RPMI7951 (cell line): ENCODE measurements at places on chromosomes 2 and 18. TPM values are rescaled to one million over a fixed set of nuclear protein-coding genes. Genes with fewer than 3 reads are reported as not detected.

The UGT1A6 gene
- total RNA-seq, result not detected in 2 replicates

The MALL gene
- 3.8 and 4.2 TPM in 2 replicates for total RNA-seq

The ZSWIM2 gene
- not detected in 2 replicates for total RNA-seq

The RGPD3 gene
- total RNA-seq, result 0.12 and 0.20 TPM in 2 replicates

The MARCHF4 gene
- 0.29 and 0.48 TPM in 2 replicates for total RNA-seq

The SLC4A3 gene
- 2.8 and 3.0 TPM in 2 replicates for total RNA-seq

The IMMT gene
- total RNA-seq, result 80.7 and 97.8 TPM in 2 replicates

The ALLC gene
- not detected in 2 replicates for total RNA-seq

The ADI1 gene
- total RNA-seq, result 91.8 and 102 TPM in 2 replicates

The WNT6 gene
- 3.4 and 4.2 TPM in 2 replicates for total RNA-seq

The NEURL3 gene
- 0.48 TPM in 1 of 2 replicates, not detected in the other for total RNA-seq

The NT5DC4 gene
- total RNA-seq, result not detected in 2 replicates

The ARHGAP25 gene
- total RNA-seq, result 0.12 TPM in 1 of 2 replicates, not detected in the other

The RAB17 gene
- total RNA-seq, result 3.6 and 4.5 TPM in 2 replicates

The PLA2R1 gene
- 6.9 and 7.6 TPM in 2 replicates for total RNA-seq

The INO80D gene
- total RNA-seq, result 5.0 and 5.3 TPM in 2 replicates

The ANKRD30B gene
- 0.59 and 1.1 TPM in 2 replicates for total RNA-seq

The SPATA3 gene
- not detected in 2 replicates for total RNA-seq

The TPGS2 gene
- 207 and 216 TPM in 2 replicates for total RNA-seq

The PHOSPHO2 gene
- 2.5 and 6.5 TPM in 2 replicates for total RNA-seq

The KYNU gene
- 25.5 and 31.6 TPM in 2 replicates for total RNA-seq

The RTP5 gene
- total RNA-seq, result not detected in 2 replicates
